ENCODE measurements at places on chromosomes 16 and 17.

DNA sequence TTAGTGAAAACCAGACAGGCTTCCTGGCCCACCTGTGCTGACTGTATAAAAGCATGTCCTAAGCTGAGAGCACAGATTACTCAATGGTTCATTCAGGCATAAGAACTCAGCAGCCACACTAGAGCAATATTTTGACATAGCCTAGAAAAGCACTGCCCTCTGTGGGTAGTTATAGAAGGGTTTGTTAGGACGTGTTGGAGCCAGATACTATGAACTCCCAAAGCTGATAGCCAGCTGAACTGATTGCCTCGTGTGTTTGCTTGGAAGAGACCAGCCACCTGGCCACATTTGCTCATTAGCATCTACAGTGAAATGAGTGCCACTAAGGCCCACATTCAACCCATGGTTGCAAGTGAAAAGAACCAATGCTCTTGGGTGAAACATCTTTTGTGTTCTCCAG is 30.8 kb upstream of the ABCA5 start:
- DNase-seq, result no peak

- no peak for DNase-seq
Observed at GRCh38 chr17:67245694-67246402, 852 bp upstream of the HELZ start.

GRCh38 chr16:87970186-87970585 is 19.0 kb downstream of the BANP start:
- DNase-seq, result no peak

- DNase-seq, result no peak
Observed at GRCh38 chr16:10314811-10315210, 71.0 kb upstream of the ATF7IP2 start.

- DNase-seq, result no peak
Observed at GRCh38 chr17:32565401-32565800, 78.6 kb downstream of the CDK5R1 start.

- no peak for DNase-seq
Observed at GRCh38 chr16:8887431-8887765, 5.2 kb downstream of the LITAFD start.

GRCh38 chr16:57871456-57871855 is 69.2 kb upstream of the KIFC3 start:
- DNase-seq, result no peak

DNA sequence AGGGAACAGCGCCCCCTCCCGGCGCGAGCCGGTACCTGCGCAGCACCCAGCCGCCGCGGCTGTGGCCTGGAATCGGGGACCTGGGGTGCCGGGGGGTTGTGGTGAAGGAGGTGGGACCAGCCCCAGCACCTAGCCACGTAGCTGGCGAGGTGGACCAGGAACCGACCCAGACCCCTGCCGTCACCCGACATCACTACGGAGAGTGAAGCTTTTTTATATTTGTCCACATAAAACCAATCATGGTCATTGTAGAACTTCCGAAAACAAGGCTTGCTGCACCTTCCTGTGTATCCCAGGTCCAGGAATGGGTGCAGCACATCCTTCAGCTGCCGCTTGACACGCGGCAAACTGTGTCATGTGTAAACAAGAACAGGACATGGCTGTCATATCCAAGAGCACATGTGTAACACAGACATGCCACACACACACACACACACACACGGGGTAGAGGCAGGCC is 1.3 kb downstream of the HBQ1 start:
- DNase-seq, result no peak

GRCh38 chr17:68034452-68034776 is 1.1 kb upstream of the KPNA2 start:
- DNase-seq, result no peak

DNA sequence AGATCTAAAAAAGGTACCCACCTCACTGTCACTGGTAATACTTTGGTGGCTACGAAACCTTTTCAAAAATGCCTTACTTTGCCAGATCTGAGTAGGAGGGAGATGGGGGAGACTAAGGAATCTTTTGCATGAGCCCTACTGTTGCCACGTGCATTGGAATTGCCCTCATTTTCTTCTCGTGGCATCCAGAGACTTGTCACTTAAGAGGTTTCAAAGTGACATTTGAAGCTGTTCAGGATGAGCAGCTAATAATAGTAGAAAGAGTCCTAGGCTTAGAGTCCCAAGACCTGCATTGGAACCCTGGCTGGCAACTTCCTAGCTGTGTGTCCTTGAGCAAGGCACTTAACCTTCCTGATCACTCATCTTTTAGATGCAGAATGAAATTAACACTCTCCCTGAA is 43.5 kb downstream of the GPRC5B start:
- DNase-seq, result no peak

DNA sequence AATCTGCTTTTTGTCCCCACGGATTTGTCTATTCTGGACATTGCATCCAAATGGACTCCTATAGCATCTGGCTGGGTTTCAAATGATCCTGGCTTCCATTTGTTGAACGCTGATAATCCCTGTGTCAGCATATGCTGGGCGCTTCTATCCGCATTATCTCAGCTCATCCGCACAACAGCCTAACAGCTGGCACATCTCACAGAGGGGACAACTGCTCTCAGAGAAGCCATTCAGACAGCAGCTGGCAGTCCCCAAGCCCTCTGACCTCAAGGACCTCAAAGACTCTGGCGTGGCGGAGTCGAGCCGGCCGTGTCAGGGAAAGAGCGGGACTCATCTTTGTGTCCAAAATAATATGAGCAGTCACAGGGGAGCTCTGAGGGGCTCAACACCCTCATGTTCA is 82.3 kb downstream of the NT5M start:
- no peak for DNase-seq

DNA sequence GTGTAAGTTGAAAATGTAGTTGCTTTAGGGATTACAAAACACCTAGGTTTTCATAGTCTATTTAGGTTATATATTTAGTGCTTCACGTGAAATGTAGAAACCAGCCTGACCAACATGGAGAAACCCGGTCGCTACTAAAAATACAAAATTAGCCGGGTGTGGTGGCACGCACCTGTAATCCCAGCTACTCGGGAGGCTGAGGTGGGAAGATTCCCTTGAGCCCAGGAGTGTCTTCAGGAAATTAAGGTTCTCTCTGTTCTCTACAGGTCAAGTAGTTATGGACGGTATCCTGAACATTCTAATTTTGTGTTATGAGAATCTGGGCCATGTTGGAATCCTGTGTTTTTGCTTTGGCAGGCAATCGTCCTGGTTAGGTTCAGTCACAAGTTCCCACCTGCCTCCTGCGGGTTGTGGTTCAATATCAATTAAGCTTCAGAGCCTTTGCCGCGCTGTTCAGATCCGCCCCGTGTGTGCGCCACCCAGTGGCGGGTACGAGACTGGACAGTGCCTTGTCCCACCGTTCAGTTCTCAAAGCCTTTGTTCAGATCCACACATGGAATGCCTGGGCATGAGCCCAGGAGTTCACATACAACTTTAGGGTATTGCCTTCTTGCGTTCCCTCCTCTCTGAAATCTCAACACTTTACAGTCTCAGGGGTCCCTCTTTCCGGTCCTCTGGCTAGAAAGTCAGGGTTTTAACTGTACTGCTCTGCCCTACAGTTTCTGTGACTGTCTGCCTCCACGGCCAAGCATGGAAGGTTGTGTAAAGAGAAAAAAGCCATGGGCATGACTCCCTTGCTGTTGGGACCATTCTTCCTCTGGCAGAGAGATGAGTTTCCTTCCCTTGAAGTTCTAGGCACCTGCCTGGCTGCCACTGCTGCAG is 41.7 kb downstream of the HEATR6 start:
- peak; percentile 37 for DNase-seq

- DNase-seq, result no peak
Observed at GRCh38 chr16:17465460-17465859, 5.3 kb downstream of the XYLT1 start.

GRCh38 chr17:62804822-62805221 is 3.3 kb downstream of the MARCHF10 start:
- DNase-seq, result no peak

DNA sequence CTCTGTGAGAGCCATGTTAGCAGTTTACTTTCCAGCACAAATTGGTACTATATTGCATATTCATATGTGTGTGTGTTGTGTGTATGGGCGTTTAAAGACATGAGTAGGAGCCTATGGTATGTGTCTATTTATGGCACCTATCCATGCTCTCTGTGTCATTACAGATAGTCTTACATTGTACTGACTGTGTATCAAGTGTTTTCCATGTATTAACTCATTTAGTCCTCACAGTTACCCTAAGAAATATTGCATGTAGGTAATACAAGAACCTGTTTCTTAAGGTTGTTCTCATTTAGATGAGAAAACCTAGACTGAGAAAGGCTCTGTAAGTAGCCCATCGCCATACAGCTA is 1.6 kb downstream of the ALG1 start:
- DNase-seq, result no peak

DNA sequence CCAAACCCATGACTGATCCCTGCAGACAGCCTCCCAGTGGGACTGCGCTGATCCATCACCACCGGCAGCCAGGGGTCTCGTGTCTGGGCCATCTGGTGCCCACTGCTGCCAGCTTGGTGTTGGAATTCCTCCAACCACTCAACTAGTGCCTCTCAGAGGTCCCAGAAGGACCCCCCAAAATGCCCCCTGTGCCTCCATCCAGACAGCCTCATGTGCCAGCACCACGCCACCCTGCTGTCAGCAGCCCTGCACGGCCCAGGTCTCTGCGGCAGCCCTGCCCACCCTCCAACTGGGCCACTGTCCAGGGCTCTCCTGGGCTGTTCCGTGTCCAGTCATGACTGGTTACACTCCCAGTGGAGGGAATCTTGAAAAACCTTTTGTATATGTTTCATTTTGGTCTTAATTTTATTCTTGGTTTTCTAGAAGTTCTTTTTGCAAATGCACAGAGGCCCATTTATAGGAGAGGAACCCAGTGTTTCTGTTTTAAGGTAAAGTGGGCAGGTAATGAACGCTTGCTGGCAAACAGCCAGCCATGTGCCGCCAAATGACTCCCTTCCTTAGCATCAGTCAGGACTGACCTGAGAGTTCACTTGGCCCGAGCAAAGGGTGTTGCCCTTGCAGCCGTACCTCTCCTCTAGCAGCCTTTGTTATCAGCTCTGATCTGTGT is 34.6 kb downstream of the GRIN2C start:
- DNase-seq, result no peak

DNA sequence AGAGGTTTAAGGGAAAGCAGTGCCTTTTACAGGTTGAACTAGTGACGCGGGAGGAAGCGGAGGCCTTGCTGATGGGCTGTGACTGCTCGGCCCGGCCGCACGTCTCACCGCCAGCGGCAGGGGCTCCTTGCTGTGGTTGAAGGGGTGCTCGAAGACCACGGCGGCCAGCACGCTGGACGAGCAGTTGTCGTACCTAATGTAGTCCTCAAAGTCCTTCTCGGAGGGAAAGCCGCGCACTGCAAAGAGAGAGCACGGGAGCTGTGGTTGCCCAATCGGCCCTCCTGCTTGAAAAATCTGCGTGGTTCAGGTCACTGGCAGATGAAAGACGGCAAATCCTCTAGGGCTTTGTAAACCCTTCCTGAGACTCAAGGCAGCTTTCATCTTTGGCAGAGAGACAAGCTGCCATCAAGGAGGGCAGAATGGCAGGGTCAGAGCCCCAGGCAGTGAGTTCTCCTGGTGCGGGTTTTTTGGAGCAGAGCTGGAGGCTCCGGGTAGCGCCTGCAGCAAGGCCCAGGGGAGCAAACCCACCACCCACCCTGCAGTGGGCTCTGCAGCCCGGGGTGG is 16.1 kb downstream of the ABCA3 start:
- no peak for DNase-seq

GRCh38 chr17:61414936-61415251 is 15.3 kb downstream of the TBX2 start:
- DNase-seq, result no peak

- DNase-seq, result no peak
Observed at GRCh38 chr17:73575470-73576221, 68.6 kb downstream of the SDK2 start.

DNA sequence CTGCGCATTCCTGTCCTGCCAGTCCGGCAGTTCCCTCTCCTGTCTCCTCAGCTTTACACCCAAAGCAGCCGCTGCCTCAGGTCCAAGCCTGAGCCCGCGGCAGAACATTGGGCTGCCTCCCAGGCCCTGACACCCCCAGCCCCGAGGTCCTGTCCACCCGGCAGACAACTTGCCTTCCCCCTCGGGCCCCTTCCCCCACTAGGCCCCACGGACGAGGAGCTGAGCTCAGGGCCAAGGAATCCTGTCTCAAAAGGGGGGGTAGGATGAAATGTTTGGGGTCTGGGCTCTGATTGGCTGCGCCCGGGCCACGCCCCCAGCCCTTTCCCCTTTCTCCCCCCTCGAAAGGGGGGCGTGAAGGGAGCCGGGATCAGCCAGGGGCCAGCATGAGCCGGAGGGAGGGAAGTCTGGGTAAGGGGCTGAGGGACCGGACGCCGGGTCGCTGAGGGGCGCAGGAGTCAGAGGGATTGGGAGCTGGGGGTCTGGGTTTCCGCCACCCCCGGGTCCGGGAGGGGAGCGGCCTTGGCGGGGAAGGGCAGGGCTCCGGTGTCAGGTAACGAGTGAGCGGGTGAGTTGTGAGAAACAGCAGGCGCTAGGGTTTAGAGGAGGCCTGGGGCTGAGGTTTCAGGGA is at the start of gene CTF1:
TSS of gene CTF1 (plus strand) at position 354 of the 628 bp plus-strand sequence. CDS start at position 384, 30 bp downstream.
- DNase-seq, result peak; percentile 78

DNA sequence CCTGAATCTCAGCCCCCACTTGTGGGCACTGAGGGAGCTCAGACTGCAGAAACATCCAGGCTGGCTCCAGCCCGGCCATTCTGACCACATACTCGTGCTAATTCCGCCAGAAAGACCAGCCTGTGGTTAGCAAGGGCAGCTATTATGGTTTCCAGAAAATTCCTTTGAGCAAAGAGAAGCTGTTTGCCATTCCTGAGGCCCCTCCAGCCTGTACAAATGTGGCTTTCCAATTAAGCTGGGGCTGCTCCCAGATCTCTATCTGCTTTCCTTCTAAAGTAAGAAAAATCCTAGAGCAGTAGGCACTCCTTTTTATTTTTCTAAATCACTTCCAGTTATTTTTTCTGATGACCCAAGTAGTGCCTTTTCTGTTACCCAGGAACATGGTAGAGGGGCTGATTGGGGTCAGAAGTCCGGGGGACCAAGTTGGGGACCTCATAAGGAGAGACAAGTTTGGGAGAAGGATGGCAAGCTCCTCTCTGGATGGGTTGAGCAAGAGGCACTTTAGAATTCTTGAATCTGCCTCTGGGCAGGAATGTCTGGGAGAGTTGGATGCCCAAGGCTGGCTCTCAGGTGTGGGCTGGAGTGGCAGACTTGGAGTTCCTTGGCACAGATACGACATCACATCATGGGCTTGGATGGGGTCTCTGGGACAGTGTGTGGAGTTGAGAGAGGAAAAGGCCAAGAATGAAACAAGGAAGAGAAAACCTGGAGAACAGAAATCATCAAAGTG is 83.3 kb upstream of the TNRC6C start:
- no peak for DNase-seq

GRCh38 chr17:42708588-42708987 is 26.3 kb downstream of the CNTNAP1 start:
- DNase-seq, result no peak

DNA sequence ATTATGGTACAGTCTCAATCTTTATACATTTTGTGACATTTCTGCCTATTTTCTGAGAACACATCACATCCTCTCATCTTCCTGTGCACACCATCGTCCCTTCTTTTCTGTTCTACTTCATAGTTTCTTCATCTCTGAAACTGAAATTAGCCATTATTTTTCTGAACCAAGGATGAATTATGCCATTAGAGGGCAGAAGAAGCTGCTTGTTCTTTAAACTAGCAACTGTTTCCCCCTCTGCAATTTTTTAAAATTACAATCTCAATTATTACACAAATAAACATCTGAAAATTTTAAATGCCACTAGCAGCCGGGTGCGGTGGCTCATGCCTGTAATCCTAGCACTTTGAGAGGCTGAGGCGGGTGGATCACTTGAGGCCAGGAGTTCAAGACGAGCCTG is 41.3 kb downstream of the RBBP6 start:
- peak; percentile 10 for DNase-seq

GRCh38 chr17:65345261-65346005 is 208.3 kb downstream of the RGS9 start:
- DNase-seq, result no peak

Data from AG04450 (cell line).